Activated CD4-positive, alpha-beta T cell treated with anti-CD3 and anti-CD28 coated beads, Interleukin-2, amount 50 U/mL, for 48 hours (primary cell): ENCODE measurements at places on chromosomes 3 and 15.

DNA sequence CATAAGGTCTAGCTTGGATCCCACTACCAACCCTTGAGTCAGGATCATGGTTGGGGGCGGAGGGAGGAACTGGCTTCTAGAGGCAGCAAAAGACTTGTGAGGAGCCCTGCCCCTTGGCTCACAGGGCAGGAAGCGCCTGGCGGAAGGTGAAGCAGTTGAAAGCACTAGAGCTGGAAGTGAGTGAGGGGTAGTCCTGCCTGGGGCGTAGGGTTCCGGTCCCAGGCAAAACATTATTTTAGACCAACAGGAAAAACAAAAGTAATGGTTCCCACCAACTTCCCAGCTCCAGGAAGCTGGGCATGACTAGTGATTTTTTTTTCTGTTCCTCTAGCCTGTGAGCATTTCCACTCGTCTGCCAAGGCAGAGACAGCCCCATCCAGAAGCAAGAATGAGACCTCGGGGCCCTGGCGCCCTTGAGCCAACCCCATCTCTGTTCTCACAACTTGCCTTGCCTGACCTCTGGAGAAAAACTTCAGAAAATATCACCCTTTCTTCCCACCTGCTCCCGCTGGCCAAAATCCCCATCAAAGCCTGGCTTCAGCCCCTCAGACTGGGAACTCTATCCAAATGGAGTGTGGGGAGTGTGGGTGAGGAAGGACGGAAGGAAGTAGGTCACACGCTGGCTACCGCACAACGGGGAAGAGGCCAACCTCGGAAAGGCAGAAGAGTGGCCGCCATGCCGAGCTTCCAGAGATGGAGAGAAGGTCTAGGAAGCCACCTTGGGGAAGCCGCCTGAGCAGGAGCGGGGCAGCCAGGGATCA, 57.5 kb downstream of the RBPMS2 start:
- no peak for DNase-seq

DNA sequence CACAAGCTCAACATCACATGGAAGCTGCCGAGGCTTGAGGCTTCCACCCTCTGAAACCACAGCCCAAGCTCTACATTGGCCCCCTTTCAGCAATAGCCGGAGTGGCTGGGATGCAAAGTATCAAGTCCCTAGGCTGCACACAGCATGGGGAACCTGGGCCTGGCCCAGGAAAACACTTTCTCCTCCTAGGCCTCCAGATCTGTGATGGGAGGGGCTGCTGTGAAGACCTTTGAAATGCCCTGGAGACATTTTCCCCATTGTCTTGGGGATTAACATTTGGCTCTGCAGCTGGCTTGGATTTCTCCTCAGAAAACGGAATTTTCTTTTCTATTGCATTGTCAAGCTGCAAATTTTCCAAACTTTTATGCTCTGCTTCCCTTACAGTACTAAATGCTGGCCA, 18.2 kb downstream of the HRG start:
- no peak for DNase-seq

DNA sequence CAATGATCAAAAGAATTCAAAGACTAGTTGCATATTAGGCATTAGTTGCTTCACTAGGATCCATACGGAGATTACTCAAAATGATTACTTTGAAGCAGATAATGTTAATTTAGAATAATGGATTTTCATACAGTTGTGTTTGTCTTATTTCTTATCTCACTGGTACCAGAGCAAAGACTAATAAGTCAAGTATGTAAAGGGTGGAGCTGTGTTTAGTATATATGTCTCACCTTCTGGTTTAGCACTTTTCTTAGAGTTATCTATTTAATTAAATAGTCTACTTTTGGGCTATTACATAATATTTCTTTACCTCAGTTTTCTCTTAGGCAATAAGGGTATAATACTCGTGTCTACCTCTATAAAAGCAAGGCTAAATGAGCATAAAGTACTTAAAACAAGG, 18.8 kb downstream of the TMEM207 start:
- no peak for DNase-seq

DNA sequence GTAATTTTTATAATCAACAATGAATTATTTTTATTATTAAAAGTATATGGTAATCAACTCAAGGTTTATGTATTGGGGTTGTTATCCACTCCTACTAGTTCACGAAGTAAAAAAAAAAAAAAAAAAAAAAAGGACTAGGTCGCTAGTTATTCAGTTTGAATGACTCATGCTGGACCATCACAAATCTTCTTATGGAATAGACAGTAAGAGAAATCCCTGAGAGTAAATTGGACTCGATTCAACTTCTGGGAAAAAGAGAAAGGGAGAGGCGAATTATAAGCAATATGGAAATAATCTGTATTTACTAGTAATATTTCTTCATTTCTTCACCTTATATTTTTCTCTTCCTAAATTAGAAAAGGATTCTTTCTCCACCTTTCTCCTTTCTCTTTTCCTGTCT, 2.0 kb downstream of the MYEF2 start:
- no peak for DNase-seq

- no peak for DNase-seq
These were observed 43.7 kb downstream of the LRRC49 start for GRCh38 chr15:70936326-70936725.

- DNase-seq, result no peak
These were observed 332.9 kb upstream of the TGFBR2 start for GRCh38 chr3:30273304-30274072.

DNA sequence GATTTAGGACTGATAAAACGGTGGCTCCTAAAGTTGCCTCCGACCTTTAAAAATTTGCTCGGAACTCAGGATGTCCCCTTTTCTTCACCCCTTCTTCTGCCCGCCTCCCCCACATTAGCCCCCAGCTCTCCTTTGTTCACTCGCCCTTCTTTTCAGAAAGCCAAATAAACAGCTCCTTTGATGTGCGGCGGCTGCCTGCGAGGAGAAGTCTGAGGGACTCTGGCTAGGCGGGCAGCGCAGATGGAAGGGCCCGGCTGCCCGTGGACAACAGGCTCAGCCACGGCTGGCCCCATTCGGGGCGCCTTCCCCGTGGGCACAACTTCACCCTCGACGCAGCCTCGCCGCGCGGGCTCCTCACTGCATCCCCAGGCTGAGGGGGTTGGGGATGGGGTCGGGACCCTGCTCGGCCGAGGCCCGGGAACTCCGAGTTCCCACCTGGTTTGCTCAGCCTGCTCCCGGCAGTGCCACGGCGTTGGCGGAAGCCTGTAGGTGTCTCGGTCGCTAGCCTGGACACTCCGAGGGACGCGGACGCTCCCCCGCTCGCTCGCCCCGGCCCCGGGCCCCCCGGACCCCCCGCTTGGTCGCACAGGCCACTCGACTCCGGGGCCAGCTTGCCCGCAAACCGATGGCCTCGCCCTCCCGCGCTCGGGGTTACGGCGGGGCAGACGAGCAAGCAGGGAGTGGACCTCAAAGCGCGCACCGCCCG, 897 bp upstream of the TLE3 start:
- DNase-seq, result peak; percentile 26

- no peak for DNase-seq
These were observed 17.1 kb downstream of the CPEB1 start for GRCh38 chr15:82630033-82630432.

DNA sequence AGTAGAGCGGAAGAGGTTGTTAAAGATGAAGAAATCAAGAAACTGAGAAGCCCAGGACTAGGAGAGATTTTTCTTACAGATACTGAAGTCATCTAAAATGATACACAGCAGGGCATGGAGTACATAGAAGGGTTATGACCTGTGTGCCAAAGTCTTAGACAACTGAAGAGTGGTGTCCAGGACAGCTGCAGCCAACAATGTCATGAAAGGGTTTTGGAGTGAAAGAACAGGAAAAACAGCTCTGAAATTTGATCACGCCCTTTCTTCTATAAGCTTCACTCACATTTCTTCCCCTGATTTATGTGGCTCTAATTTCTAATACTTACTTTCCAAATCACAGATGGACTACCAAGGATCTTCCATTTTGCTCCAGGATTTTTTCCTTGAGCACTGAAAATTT, 3.0 kb downstream of the CFAP20DC start:
- DNase-seq, result no peak

GRCh38 chr3:128518587-128519490, 25.8 kb upstream of the GATA2 start:
- no peak for DNase-seq

DNA sequence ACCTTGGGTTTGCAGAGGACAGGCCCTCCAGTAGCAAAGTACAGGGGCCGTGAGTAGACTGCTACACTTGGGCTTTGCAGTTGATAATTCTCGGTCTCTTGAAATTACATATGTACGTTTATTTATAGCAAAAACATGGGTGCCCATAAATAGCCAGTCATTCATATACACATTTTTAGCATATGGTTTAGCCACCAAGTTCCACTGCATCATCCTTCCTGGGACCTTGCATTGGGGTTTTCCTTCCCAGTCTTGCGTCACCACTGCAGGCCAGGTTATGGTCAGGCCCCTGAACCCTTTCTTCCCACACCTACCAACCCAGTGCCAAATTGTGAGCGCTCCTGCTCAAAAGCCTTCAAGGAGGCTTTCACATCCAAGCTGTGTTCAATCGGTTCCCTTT, 12.7 kb downstream of the KLHL25 start:
- no peak for DNase-seq

GRCh38 chr15:48856942-48857341, 21.0 kb upstream of the EID1 start:
- no peak for DNase-seq

DNA sequence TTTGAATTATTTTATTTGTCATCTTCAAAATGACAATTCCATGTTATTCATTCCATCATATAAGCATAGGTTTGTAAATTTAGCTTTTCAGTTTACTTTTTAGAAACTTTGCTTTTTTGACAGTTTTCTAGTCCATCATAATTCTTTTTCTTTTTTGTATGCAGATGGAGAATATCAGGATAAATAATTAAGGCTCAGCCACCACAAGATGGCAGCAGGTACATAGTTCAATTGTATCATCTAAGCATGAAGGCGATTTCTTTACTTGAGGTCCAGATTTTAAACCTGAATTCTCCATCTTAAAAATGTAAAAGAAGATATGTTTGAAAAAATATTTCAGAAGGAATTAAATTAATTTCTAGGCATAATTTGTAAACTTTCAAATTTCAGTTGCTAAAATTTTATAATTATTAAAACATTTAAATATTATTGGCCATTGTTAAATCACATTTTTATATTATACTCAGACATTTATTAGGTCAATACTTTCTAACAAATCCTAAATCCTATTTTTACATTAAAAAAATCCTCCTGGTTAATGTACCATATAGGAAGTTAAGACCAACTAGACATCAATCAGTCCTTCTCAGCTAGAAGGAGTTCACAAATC, 15.1 kb downstream of the PLSCR5 start:
- DNase-seq, result no peak

- peak; percentile 60 for DNase-seq
These were observed 681 bp downstream of the PIK3CB start for GRCh38 chr3:138833899-138834595.

DNA sequence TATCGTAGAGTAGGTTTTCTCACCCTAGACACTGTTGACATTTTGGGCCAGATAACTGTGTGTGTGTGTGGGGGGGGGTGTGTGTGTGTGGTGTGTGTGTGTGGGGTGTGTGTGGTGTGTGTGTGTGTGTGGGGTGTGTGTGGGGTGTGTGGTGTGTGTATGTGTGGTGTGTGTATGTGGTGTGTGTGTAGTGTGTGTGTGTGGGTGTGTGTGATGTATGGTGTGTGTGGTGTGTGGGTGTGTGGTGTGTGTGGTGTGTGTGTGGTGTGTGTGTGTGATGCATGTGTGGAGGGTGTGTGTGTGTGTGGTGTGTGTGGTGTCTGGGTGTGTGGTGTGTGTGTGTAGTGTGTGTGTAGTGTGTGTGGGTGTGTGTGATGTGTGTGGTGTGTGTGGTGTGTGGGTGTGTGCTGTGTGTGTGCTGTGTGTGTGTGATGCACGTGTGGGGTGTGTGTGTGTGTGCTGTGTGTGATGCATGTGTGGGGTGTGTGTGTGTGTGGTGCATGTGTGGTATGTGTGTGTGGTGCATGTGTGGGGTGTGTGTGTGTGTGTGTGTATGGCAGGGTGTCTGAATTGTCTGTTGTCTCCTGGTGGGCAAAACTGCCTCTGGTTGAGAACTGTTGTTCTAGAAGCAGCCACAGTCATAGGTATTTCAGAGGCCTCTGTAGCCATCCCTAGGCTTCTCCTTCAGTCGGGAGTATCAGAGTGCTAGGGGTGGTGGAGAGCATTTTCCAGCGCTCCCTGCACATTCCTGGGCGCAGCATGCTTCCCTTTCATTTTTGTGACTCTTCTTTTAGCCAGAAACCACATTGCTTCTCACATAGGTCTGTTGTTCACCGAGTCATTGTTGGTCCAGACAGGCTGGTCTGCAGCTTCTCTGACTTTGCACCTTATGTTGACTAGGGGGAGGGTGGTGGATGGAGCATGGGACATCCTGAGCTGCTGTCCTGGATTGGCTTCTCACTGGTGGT, 84.4 kb downstream of the THSD4 start:
- DNase-seq, result no peak

DNA sequence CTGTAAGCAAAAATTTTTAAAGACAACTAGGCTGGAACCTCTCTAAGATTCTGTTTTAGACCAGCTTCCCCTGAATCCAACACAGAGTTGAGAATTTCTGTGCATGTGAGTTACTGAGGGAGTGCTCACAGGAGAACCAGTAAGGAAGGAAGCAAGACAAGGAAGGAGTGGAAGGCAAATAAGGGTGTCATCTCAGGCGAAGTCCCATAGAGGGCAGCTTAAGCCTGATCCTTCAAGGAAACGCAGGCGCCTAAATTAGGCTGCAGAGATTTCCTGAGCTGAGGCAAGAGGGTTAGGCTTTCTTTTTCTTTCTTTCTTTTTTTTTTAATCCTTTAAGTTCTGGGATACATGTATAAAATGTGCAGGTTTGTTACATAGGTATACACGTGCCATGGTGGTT, 36.2 kb upstream of the COL6A6 start:
- DNase-seq, result no peak

GRCh38 chr3:122014741-122015140, 7.3 kb downstream of the ILDR1 start:
- peak; percentile 33 for DNase-seq

DNA sequence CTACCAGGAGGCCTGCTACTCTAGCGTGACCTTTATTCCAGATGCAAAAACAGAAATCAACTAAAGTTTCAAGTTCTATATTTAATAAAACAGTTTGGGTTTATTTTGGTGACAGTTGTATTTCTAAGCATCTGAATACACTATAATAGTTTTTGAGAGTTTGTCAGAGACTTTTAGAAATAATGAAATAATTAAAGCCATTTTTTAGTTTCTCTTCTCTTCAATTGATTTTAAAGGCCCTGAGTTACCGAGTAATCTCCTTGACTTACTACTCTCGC, 523.4 kb downstream of the CADM2 start:
- DNase-seq, result no peak

- DNase-seq, result peak; percentile 69
These were observed at the start of gene CD96 for GRCh38 chr3:111541911-111542483. CD96 (plus strand) TSS chr3:111542197; CDS start chr3:111542249, 52 bp downstream.

- DNase-seq, result no peak
These were observed 24.6 kb downstream of the ACAD11 start for GRCh38 chr3:132635052-132635451.

DNA sequence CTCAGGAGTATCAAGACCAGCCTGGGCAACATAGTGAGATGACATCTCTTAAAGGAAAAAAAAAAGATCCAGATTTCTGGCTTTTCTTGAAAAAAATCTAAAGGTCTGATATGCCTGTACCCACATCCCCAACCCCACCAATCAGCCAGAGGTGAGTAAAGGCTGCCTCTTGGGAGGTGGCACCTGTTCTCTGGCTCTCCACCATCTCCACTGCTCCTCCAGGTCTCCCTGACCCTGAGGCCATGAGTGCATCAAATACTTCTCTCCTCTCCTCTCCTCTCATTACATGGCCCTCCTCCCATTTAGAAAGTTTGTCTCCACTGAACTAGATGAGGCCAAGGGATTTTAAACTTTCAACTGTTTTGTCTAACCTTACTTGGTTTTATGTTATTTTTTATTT, 5.2 kb downstream of the SIAH2 start:
- DNase-seq, result no peak
